Activated naive CD4-positive, alpha-beta T cell treated with anti-CD3 and anti-CD28 coated beads, Interleukin-2, amount 10 ng/mL, durations not matched to agents 7 days and 5 days (primary cell): ENCODE measurements at places on chromosomes 11 and 22.
A peak's percentile ranks its signal among the peaks of the same experiment; 100 is the strongest.

DNA sequence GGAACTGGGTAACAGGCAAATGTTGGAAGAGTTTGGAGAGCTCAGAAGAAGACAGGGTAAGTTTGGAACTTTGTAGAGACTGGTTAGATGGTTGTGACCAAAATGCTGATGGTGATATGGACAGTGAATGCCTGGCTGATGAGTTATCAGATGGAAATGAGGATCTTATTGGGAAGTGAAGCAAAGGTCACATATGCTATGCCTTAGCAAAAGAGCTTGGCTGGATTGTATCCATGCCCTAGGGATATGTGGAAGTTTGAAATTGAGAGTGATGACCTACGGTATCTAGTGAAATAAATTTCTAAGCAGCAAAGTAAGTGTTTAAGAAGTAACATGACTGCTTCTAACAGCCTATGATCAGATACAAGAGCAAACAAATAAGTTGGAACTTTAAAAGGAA lies 17.8 kb downstream of the BBOX1 start:
- DNase-seq, result no peak

- DNase-seq, result no peak
These were observed 59.8 kb upstream of the PRR5 start for GRCh38 chr22:44642096-44642644.

DNA sequence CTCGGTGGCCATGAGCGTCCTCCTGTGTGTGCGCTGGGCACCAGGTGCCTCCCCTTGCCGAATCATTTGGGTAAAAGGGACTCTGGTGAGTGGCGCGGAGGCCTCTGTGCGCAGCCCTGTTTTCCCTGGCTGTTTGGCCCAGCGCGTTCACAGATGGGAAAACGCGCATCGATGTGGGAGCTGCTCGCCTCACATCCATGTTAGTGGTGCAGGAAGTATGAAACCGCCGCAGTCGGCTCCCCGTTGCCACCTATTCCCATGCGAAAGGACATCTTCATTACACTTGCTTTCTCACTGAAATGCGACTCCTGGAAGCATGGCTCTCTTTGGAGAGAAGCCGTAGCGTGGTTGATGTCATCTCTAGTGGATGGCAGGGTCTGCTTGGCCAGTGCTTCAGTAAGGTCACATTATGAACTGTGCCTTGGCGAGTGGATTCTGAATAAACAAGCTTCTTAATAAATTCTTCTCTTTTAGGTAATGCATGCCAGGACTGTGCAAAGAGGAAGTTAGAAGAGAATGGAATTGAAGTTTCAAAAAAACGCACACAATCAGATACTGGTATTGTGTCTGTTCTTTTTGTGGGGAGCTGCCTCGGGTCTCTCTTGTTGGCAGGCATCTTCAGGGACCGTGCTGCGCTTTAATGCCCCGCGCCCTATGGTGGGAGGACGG lies 26.3 kb downstream of the FAM118A start:
- no peak for DNase-seq

DNA sequence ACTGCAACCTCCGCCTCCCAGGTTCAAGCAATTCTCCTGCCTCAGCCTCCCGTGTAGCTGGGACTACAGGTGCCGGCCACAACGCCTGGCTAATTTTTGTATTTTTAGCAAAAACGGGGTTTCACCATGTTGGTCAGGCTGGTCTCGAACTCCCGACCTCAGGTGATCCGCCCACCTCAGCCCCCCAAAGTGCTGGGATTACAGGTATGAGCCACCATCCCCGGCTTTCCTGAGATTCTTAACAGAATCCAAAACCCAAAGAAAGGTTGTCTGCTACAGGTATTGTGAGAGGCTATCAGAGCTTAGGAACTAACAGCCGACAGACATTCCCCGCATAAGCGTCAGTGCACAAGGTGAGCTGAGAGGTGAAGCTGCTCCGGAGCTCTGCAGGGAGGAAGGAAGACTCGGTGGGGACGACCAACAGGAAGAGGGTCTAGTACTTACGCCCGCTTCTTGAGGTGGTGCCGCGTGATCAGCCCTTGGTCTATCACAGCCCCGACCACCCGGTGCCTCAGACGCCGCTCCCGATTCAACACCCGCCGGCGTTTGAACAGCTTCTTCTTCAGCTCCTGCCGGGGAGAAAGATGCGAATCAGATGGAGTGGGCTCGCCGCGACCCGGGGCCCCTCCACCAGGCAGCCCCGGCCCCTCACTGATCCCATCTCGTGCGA lies 470 bp downstream of the C11orf98 start:
- peak; percentile 74 for DNase-seq
